ENCODE measurements at places on chromosomes 16 and 17.

DNA sequence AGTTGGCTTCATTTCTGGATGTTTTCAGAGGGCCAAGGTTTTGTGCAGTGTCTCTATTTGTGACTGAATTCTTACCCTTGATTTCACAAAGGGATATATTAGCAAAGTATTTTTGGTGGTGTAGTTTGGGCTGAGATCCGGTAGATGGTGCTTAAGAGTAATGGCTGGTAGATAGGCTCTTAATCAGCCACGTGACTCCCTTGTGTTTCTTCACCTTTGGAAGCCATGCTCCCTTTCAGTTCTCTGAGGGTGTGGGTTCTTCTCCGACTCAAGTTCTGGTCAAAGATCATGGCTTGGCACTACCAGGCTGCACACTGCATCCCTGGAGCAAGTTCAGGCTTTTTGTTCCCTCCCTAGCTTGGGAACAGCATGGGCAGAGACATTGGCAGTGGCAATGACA, 887.3 kb downstream of the CDH8 start:
- no peak for DNase-seq

GRCh38 chr17:49110509-49110908, 22.1 kb upstream of the B4GALNT2 start:
- DNase-seq = no peak

DNA sequence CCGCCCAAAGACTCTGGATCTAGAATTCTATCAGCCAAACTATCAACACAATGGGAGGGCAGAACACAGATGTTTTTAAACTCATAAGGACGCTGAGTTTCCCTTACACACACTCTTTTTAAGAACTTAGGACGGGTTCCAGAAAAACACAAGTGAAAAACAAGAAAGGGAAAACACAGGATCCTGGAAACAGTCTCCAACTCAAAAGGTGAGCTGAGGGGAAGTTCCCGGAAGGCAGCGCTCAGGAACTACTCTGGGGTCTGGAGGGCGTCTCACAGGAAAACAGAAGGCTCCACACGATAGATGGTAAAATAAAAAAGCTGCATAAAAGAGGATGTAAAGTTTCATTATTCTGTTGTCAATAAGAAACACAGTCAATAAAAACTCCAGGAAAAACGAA, 80.2 kb upstream of the DOC2B start:
- DNase-seq = no peak

GRCh38 chr16:84196727-84197394, 5.9 kb downstream of the ADAD2 start:
- DNase-seq = no peak

DNA sequence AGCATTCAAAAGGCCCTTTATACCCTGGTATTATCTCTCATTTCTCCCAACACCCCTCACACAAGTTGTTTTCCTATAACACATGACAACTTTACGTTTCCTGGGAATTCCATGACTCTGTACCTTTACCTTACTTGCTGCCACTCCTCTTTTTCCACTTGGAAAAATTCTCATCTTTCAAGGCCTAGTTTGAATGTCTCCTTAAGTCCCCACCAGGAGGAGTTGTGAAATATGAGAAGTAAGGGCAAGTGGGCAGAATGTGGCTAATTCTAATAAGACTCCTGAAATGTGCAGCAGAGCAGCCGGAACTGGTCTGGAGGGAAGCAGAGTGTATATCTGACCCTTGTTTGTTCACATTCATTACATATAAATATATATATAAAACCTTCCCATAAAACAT, 39.7 kb downstream of the BRCA1 start:
- DNase-seq = peak; percentile 16

- DNase-seq = no peak
Observed at GRCh38 chr17:35175638-35176415, 18.4 kb downstream of the SLC35G3 start.

- peak; percentile 14 for DNase-seq
Observed at GRCh38 chr17:56499799-56500388, 93.6 kb upstream of the NOG start.
